Activated naive CD8-positive, alpha-beta T cell treated with anti-CD3 and anti-CD28 coated beads, Interleukin-2, amount 10 ng/mL, durations not matched to agents 7 days and 5 days (primary cell): ENCODE measurements at places on chromosomes 1 and 21.
A peak's percentile ranks its signal among the peaks of the same experiment; 100 is the strongest.

- no peaks in the 10 kb centered on the region for H3K36me3 ChIP-seq
- H3K4me1 ChIP-seq = peaks cover 9% of the 10 kb centered on the region
- no peak overlapping the region for H3K4me3 ChIP-seq
These were observed 78.3 kb upstream of the NFASC start for GRCh38 chr1:204792354-204792692.

DNA sequence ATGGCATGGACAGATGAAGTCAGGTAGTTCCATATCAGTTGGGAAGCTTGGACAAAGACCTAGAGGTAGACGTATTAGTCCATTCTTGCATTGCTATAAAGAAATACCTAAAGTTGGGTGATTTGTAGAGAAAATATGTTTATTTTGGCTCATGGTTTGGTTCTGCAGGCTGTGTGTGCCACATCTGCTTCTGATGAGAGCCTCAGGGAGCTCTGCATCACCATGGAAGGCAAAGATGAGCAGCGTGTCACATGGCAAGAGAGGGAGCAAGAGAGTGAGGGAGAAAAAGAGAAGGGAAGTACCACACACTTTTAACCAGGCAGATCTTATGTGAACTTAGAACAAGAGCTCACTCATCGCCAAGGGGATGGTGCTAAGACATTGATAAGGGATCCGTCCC, 9.0 kb downstream of the TSACC start:
- DNase-seq = no peak
- peaks cover 3% of the 10 kb centered on the region for H3K4me1 ChIP-seq
- H3K4me3 ChIP-seq = no peak overlapping the region
- H3K27me3 ChIP-seq = peaks cover 36% of the 10 kb centered on the region

DNA sequence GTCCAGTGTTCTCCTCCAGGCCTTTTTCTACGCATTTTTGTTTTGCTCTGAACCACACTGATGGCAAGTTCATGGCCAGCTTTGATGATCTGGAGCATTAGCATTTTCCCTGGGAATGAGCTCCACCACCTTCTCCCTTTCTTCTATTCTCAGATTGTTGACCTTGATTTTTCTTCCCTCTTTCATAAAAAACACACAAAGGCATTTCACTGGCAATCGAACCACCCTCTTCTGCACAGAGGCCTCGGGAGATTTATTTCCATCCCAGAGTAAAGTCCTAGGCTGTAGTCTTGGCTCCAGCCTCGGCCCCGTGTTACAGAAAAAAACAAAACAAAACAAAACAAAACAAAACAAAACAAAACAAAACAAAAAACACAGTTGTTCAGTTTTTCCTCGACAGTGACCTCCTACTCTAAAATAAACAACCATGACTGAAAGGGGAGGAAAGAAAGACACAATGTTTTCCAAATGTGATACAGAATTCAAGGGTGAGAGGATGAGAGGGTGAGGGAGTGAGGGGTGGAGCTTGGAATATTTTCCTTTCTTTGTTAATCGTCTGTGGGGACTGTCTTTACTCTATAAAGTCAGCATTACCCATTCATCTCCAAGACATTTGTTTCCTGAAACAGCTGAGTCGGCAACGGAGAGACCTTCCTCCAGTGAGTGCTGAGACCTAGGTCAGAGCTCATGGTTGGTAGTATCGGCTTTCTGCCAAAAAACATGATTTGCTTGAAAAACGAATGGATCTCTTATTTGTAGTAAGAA, 29.8 kb upstream of the RNF186 start:
- peaks cover 39% of the 10 kb centered on the region for H3K27me3 ChIP-seq
- no peak overlapping the region for H3K4me3 ChIP-seq
- H3K4me1 ChIP-seq = no peaks in the 10 kb centered on the region
- H3K36me3 ChIP-seq = no peaks in the 10 kb centered on the region

DNA sequence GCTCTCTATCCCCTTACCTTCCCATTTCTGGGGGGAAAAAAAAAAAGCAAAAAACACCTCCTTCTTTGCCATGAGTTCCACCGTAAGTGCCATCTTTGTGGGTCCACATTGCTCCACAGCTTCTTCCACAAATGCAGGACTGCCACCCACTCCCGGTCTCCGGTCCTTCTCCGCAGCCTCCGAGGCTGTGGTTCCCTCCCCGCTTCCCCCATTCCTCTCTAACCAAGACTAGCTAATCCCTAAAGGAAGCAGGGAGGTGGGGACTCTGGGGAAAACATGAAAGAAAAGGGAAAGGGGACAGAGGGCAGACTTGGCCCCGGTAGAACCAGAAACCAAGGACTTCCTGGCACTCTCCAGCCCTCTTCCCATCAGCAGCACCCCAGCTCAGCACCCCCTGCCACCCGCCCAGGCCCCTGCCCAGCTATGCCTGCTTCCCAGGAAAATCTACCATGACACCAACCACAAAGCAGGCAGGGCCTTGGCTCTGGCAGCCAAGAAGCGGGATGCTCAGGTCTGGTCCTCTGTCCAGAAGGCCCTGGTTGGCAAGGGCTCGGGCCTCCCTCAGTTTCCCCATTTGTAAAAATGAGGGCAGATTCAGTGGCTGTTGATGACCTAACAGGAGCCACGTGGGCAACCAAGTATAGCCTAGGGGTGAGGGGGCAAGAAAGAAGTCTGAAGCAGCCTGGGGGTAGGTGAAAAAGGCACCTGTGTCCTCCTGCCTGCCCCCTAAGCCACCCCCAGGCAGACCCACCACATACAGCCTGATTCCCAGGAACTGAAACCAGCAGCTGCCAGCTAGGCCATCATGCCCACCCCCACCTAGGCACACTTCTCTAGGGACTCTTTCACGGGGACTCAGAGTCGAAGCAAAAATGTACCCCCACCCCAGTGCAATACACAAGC, 2.5 kb downstream of the EPHA2 start:
- no peak overlapping the region for H3K27ac ChIP-seq
- peaks cover 53% of the 10 kb centered on the region for H3K27me3 ChIP-seq
- H3K4me1 ChIP-seq = peaks cover 20% of the 10 kb centered on the region
- DNase-seq = no peak

DNA sequence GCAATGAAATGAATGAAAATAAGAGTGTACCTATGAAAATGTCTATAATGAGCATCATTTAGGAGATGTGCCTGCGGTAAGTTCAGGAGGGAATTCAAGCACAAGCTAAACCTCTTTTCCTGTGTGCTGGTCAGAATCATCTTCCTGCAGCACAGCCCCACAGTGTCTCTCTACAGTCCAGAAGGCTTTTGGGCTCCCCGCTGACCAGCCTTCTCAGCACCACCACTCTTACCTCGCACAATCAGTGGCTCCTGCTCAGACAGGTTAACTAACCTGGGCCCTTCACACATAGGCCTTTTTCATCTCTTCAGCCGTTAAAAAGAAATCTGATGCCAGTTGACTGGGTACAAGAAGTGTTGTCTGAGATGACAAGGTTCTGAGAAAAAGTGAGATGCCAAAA, 57.7 kb downstream of the LRRC8C start:
- H3K27me3 ChIP-seq = no peaks in the 10 kb centered on the region
- no peak overlapping the region for H3K27ac ChIP-seq
- peaks cover 48% of the 10 kb centered on the region for H3K36me3 ChIP-seq

GRCh38 chr1:25898223-25899015, 7.8 kb downstream of the STMN1 start:
- DNase-seq = no peak
- H3K27ac ChIP-seq = no peak overlapping the region
- peaks cover 33% of the 10 kb centered on the region for H3K36me3 ChIP-seq
- no peak overlapping the region for H3K4me3 ChIP-seq
- H3K4me1 ChIP-seq = peaks cover 39% of the 10 kb centered on the region

DNA sequence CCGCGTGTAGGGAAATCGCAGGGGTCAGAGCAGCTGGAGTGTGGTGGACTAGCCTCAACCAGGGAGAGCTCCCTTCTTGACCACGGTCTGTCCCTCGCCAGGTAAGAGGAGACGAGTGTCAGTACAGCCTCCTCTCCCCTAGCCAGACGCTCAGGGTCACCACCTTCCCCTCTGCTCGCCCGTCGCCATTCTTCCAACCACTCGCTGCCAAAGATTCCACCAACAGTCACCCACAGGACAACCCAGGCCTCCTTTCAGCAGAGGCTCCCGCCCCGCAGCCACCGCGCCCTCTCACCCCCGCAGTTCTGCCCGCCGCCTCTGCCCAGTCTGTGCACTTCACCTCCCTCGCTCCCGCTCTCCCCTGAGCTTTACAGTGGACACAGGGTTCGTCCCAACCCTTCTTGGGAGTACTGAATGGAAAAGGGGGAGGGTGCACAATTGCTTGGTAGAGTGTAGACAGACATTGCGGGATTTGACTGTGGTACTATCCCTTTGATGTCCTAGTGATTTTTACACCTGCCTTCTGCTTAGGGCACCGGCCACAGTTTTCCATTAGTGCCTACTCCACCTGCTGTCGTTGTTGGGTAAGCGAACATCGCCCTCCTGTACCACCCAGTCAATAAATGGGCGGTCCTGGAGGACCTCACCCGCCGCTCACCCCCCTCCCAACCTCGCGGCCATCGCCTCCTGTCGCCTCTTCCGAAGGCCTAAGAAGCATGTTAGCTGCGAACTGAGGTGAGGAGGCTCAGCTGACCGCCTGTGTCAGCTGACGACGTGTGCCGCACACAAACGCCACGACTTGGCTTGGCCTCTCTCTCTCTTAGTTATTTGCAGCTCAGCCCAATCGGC, 9.2 kb upstream of the NBPF11 start:
- DNase-seq = no peak
- no peak overlapping the region for H3K4me3 ChIP-seq
- no peak overlapping the region for H3K27ac ChIP-seq
- H3K27me3 ChIP-seq = peaks cover 27% of the 10 kb centered on the region
- no peaks in the 10 kb centered on the region for H3K36me3 ChIP-seq

- H3K27me3 ChIP-seq = no peaks in the 10 kb centered on the region
- H3K36me3 ChIP-seq = peaks cover 12% of the 10 kb centered on the region
- peaks cover 28% of the 10 kb centered on the region for H3K4me1 ChIP-seq
- peak; percentile 77 for DNase-seq
These were observed 32.1 kb downstream of the CD244 start for GRCh38 chr1:160830321-160831153.

DNA sequence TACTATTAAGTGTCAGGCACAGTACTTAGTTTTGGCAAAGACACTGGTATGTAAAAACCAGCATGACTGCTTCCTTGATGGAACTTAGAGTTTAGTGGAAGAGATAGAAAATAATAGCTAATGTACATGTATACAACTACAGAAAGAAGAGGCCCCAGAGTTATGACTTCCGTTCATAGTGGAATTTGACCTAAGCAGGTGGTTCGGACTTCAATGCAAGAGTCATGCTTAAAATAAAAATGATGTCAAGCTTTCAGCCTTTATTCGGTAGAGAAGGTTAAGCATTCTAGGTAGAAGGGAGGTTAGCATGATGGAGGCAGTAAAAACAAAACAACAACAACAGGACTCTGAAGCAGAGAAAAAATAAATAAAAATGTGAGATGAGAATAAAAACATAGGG, 165.9 kb downstream of the KCNT2 start:
- DNase-seq = no peak
- no peak overlapping the region for H3K27ac ChIP-seq

GRCh38 chr1:29258189-29258975, 22.1 kb downstream of the PTPRU start:
- no peak overlapping the region for H3K27ac ChIP-seq
- peaks cover 5% of the 10 kb centered on the region for H3K4me1 ChIP-seq
- H3K27me3 ChIP-seq = peaks cover 44% of the 10 kb centered on the region
- no peaks in the 10 kb centered on the region for H3K36me3 ChIP-seq
- no peak overlapping the region for H3K4me3 ChIP-seq

DNA sequence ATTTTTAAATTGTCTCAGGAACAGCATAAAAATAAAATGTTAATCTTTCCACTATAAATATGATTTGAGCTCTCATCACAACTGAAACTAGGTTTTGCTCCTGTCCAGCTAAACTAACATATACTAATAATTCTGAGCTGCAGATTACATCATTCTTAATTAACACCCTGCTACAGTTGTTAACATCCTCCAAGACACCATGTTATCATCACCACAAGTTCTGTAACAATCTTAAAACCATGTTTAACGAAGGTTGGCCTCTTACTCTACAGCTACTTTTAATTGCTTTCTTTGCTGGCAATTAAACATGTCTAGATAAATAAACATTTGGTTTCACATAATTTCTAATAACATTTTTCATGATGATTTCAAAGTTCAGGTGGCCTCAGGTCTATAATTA, 240.9 kb downstream of the FAF1 start:
- peaks cover 5% of the 10 kb centered on the region for H3K4me1 ChIP-seq
- no peaks in the 10 kb centered on the region for H3K27me3 ChIP-seq
- H3K36me3 ChIP-seq = peaks cover 20% of the 10 kb centered on the region
- no peak for DNase-seq
- H3K27ac ChIP-seq = no peak overlapping the region

- peak overlapping the region; percentile 62 for H3K27ac ChIP-seq
- H3K4me3 ChIP-seq = peak overlapping the region; percentile 11
- peaks cover 22% of the 10 kb centered on the region for H3K36me3 ChIP-seq
- no peak for DNase-seq
- H3K27me3 ChIP-seq = no peaks in the 10 kb centered on the region
These were observed 32.6 kb downstream of the RNF11 start for GRCh38 chr1:51268634-51269033.

DNA sequence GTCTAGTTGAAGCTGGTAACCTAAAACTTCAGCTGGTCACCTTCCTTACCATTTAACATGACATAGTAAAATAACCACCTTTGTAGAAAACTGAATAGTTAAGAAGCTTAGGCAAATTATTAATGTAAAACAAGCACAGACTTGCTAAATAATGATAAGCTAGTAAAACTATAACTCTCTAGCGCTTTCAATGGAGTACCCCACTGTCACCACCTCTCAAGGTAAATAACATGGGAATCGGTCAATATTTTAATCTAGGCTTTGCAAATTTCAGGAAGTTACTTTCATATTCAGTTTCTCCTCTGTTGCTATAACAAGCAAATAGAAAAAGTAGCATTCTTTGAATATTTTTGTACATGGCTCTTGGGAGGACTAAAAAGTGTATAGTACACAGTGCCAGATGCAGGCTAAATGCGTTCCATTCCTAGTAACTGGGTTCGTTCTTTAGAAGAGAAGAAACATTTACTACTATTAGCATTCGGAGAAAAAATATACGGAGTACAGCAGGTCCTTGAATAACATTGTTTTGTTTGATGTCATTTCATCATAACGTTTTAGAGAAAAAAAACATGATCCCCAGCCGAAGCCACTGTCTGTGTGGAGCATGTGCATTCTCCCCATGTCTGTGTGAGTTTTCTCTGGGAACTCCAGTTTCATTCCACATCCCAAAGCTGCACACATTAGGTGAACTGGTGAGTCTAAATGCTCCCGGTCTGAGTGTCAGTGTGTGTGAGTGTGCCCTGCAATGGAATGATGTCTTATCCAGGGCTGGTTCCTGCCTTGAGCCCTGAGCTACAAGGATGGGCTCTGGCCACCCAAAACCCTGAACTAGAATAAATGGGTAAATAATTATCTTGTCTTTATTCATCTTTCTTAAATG, 52.5 kb downstream of the EPRS1 start:
- H3K4me3 ChIP-seq = no peak overlapping the region
- no peaks in the 10 kb centered on the region for H3K27me3 ChIP-seq
- H3K36me3 ChIP-seq = peaks cover 18% of the 10 kb centered on the region
- no peak for DNase-seq

- no peak overlapping the region for H3K4me3 ChIP-seq
- H3K27me3 ChIP-seq = peaks cover 9% of the 10 kb centered on the region
- no peak overlapping the region for H3K27ac ChIP-seq
- H3K36me3 ChIP-seq = no peaks in the 10 kb centered on the region
- no peak for DNase-seq
These were observed 9.3 kb downstream of the MYBPH start for GRCh38 chr1:203166192-203166940.

GRCh38 chr1:90722874-90723589, 5.9 kb upstream of the BARHL2 start:
- no peak overlapping the region for H3K27ac ChIP-seq
- H3K4me1 ChIP-seq = peaks cover 39% of the 10 kb centered on the region
